ENCODE measurements at places on chromosomes 7 and 10.

DNA sequence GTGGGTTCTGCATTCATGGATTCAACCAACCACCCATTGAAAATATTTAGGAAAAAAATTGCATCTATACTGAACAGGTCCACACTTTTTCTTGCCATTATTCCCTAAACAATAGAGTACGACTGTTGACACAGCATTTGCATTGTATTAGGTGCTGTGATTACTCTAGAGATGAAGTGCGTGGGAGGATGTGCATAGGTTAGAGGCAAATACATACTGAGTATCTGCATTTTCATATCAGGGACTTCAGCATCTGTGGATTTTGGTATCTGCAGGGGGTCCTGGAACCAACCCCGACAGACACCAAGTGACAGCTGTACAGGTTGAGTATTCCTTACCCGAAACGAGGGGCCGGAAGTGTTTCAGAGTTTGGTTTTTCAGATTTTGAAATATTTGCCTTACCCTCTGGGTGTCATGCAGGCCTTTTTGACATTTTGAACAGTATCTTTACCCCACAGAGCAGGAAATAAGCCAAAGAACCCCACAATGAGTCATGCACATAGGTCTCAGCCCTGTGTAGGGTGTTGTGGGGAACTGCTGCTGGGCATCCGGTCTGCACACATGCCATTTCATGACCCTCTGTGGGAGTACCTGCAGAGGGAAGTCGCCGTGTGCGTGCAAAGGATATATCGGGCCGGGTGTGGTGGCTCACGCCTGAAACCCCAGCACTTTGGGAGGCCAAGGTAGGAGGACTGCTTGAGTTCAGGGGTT, 14.5 kb downstream of the NUDT5 start:
- peak; percentile 60 for DNase-seq

DNA sequence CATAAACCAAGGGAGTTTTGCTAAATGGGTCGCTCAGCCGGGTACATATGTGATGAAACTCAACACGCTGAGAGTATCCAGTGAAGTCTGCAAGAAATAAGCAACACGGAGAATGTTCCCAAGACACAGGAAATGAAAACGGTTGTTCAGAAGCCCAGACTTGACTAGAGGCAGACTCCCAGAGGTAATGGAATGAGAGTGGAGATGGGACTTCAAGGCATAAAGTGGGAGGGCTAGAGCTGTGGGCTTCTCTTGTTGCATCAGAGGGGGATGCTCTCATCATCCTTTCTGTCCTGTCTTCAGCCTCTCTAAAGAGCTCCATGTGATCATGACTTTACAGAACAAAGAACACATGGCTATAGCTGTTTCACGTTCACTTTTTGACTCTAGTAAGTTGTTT, 88.3 kb downstream of the BAMBI start:
- no peak for DNase-seq

DNA sequence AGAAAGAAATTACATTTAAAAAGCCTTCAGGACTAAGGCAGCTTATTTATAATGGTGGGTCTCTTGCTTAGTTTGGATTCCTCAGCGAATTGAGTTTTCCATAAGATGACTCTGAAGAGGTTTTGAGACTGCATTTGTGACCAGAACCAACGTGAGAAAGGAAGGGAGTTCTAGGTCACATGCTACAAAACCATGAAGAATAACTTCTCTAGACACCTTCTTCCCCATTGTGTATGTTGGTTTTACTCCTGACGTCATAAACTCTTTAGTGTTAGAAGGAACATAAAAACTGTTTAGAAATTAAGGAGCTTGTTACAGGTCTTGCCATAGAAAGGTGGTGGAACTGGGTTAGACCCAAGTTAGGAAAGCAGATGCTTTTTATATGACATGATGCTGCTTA, 11.1 kb downstream of the PTPN12 start:
- no peak for DNase-seq

- no peak for DNase-seq
Observed at GRCh38 chr7:11188529-11189310, 215.0 kb downstream of the PHF14 start.

GRCh38 chr7:154853727-154854095, 149.2 kb downstream of the PAXIP1 start:
- DNase-seq = no peak

- no peak for DNase-seq
Observed at GRCh38 chr7:3984456-3984855, 683.4 kb downstream of the SDK1 start.
